NT2/D1 (cell line): ENCODE measurements at places on chromosomes 4 and X.

GRCh38 chr4:40856277-40856839 lies 106.6 kb downstream of the NSUN7 start:
- no peak for DNase-seq

DNA sequence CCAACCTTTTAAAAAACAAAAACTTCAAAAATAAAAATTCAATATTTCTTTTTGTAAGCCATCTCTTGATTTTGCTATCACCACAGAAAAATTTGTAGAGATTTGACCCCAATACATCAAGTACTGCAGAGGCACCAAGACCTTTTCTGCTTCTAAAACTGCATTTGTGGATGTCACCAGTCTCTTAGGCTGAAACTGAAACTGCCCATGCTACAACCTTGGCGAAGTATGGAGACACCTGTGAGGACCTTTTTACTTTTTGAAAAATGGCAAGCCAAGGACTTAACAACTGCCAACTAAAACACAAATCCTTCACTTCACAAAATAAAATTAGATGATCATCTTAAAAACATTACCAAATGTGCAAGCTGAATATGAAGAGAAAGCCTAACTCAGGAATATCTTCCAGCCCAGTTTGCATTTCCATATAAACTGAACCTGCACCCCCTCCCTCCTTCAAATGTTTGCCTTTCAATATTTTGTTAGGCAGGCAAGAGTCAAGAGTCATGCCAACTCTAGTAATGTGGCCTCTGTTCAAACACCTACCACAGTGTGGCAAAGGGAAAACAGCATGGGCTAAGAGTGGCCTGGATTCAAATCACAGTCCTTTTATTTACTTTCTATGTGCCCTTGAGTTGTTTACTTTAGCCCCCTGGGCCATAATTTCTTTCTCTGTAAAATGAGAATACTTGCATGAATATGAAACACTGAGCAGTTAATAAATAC lies 389.4 kb downstream of the OPHN1 start:
- no peak for DNase-seq

DNA sequence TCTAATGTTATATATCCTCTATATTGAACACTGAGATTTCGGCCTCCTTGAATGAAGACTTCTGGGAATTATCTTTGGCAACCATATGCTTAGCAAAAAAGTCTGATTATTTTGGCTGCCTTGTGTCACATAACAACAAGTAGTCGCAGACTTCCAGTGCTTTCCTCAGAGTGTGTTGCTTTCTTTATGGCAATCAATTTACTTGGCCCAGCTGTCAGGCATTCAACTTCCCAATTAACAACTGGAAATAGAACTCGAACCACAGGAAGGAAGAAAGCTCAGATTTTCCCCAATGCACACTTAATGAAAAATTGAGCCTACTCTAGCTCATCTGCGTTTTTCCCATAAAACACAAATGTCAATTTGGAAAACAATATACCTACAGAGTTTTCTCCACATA lies 71.6 kb downstream of the ZNF827 start:
- no peak for DNase-seq

GRCh38 chr4:77183777-77184420 lies 26.9 kb downstream of the CCNG2 start:
- no peak for DNase-seq

GRCh38 chr4:114281164-114281960 lies 301.9 kb upstream of the ARSJ start:
- DNase-seq: no peak
